ENCODE measurements at places on chromosomes 16 and 17.

DNA sequence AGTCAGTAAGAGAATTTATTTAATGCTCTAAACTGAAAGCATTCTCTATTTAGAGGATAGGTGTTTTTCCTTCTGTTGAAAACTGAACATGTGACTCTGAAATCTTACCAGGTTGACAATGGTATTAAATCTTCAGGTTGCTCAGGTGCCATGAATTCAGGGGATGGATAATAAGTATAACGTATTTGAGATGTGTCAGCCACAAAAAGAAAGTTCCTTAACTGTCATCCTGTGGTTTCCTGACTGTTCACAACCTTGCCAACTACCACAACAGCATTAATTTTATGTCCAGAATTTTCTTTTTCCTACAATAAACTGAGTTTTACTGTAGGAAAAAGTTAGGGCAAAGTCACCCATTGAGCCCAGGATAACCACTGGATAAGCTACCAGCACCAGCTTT is 243.3 kb upstream of the PSMD7 start:
- DNase-seq: no peak

DNA sequence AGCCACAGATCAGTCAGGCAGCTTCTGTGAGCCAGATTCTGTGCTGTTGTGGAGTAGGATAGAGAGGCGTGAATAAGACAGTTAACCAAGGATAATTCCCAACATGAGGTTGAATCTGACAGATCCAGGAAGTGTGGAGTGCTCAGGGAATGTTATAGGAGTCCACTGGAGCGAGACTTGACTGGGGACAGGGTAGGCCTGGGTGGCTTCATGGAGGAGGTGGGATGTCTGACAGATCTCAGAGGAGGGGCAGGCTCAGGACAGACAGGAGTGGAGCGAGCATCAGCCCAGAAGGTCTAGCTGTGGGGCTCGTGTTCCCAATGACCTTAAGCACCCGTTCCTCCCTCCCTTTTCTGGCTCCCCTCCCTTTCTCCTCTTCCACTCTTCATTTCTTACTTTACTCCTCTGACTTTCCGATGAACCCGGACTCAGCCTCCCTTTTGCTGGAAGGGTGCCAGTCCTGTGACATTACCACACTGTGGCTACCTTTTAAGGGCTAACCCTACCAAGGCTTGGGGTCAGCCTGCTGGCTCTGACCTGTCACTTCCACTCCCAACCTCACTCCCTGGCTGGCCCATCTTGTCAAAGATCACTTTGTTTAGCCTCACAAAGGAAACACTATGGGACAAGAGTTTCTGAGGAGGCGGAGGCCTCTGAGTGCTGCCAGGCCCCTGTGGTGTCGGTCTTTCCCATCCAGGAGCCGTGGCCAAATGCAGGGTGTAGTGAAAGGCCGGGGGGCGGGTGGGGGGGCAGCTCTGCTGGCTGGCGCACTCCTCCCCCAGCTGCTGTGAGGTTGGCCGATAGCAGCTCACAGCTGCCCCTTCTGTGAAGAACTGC is 28.5 kb upstream of the EFCAB13 start:
- no peak for DNase-seq

- no peak for DNase-seq
Observed at GRCh38 chr16:89071686-89072547, 21.7 kb upstream of the ACSF3 start.

DNA sequence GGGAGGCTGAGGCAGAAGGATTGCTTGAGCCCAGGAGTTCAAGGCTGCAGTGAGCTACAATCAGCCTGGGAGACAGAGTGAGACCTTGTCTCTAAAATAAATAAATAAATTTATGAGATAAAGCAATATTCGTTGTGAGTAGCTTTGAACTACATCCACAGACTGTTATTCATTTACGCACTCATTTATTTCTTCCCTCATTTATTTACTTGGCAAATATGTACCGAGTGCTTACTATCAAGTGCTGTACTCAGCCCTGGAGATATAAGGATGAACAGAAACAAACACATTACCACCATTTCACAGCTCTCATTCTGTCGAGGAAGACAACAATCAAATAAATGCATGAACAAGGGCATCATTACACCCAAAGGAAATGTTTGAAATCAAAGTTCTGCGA is 24.7 kb upstream of the UMOD start:
- DNase-seq: no peak

DNA sequence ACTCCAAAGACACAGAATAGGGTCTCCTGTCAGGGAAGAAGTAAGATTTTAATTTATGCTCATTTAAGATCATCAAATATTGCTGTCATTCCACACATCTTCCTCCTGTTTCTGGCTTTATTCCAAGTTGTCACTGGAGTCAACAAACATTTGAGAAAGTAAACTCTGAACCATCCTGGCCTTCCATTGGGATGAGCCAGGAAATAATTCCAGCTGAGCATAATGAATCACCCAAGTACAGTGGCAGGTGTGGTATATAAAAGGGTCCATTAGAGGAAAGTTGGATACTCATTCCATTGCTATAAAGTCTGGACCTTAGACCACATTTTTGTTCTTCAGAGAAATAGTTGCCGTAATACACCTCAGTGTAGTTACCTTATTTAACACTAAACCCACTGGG is 246.1 kb downstream of the SLC39A11 start:
- DNase-seq: no peak

DNA sequence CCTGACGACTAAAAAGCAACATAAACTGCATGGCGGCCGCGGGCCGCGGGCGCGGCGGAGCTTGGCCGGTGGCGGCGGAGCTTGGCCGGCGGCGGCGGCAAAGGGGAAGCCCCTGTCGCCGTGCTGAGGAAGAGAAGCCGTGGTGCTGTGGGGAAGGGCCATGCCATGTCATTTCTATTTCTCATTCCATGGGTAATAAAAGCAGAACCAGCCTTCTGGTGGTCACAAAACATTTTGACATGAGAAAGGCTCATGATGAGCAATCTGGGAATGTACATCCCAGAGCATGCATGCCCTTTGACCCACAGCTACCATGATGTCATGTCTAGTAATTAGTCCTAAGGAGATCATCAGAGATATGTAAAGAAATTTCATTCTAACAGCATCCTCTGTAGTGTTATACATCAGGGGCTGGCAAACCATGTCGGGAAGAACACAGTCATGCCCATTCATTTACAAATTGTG is 23.9 kb upstream of the HEATR6 start:
- DNase-seq: no peak

DNA sequence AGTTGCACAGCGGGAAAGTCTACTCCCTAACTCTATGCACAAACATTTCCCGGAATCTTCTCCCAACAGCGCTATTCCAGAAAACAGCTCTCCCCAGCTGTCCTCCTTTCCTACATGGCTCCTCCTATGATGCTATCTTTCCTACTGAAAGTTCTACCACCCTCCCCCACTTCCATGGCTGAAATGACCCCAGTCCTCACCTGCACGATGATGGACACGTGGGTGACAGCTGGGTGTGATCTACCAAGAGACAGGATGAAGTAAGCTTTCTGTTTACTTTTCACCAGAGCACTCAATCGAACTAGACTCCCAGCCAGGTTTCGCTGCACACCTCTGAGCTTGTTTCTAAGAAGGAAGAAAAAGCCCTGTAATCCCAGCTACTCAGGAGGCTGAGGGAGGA is 10.7 kb downstream of the CTC1 start:
- DNase-seq: no peak

All from NCI-H2029 treated with DMSO at 0.1 percent for 48 hours (cell line).